Endodermal cell (in vitro differentiated cells): ENCODE measurements at places on chromosomes 12 and 14.

- peak; percentile 90 for DNase-seq
Measured at GRCh38 chr12:124551268-124552144, 15.9 kb downstream of the NCOR2 start.

- no peak for DNase-seq
Measured at GRCh38 chr12:90048918-90049317, 340.3 kb upstream of the ATP2B1 start.

DNA sequence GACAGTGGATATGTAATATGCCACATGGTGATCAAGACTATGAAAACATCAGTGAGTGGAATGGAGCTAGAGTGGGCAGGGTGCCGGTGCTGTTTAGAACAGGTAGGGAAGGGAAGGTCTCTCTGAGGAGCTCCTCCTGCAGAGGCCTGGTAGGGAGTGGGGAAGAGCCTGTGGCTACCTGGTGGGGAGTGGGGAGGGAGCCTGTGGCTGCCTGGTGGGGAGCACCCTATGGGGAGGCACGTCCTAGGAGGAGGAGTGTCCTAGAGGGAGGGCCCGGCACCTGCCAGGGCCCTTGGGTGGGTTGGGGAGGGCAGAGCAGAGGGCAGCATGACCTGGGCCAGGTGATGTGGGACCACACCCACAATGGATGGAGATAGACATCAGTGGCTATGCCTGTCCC lies 122.6 kb downstream of the ADGRD1 start:
- peak; percentile 38 for DNase-seq

DNA sequence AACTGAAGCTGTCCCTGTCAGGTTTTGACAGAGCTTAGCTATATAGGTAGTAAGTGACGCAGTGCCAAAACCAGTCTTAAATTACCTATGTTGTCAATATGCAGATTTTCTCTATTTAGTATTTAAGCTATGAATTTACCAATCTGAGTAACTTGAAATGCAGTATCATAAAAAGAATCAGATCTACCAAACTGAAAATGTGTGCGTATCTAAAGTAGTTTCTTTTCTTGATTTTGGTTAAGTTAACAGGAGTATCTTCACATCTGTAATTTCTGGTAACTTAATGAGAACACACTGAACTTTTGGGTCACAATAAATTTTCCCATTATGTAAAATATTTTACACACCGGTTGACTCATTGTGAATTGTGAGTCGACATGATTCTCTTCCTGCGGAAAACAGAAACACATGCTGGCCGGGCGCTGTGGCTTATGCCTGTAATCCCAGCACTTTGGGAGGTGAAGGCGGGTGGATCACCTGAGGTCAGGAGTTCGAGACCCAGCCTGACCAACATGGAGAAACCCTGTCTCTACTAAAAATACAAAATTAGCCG lies 45.1 kb downstream of the TRAF3 start:
- no peak for DNase-seq

GRCh38 chr14:28243600-28243999 lies 523.0 kb upstream of the FOXG1 start:
- DNase-seq: no peak

GRCh38 chr14:93051600-93052546 lies 63.9 kb downstream of the ITPK1 start:
- DNase-seq: peak; percentile 83

DNA sequence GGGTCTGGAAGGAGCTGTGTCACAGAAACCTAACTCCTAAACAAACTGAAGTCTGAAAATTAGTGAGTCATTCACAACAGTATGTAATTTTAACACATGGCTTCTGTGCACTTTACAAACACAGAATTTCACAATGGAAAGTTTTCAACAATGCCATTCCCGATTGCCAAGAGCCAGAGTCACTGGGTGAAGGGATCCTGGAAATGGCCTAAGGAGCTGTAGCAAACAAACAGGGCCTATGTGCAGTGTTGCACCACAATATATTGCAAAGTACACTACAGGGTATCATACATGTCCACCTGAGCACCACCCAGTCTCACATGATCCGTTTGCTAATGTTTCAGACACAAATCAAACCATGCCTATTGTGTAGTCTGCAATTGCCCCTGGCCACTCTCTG lies 184.7 kb upstream of the OTX2 start:
- no peak for DNase-seq

DNA sequence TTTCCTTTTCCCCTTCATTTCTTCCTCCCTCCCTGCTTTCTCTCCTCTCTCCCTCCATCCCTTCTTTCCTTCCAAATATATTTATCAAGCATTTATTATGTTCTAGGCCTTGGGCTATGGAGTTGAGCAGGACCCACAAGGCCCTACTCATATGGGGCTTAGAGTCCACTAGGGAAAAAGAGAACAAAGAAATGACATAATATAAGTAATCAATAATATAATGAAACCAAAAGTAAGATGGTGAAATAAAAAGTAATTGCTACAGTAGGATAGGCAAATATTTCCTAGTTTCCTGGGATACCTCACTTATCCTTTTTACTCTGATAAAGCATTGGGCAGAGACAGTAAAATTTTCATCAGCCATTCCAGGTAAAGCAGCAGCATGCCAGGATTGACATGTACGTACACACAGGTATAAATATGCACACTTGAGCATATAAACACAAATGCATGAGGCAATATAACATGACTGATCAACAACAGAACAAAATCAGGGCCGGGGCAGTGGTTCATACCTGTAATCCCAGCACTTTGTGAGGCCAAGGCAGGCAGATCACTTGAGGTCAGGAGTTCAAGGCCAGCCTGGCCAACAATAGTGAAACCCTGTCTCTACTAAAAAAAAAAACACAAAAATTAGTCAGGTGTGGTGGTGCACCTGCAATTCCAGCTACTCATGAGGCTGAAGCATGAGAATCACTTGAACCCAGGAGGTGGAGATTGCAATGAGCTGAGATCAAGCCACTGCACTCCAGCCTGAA lies 35.5 kb upstream of the CSRP2 start:
- DNase-seq: no peak

- no peak for DNase-seq
Measured at GRCh38 chr12:7193674-7194073, 4.2 kb downstream of the PEX5 start.

- peak; percentile 95 for DNase-seq
Measured at GRCh38 chr14:65255583-65256461, 153.5 kb upstream of the MAX start.

DNA sequence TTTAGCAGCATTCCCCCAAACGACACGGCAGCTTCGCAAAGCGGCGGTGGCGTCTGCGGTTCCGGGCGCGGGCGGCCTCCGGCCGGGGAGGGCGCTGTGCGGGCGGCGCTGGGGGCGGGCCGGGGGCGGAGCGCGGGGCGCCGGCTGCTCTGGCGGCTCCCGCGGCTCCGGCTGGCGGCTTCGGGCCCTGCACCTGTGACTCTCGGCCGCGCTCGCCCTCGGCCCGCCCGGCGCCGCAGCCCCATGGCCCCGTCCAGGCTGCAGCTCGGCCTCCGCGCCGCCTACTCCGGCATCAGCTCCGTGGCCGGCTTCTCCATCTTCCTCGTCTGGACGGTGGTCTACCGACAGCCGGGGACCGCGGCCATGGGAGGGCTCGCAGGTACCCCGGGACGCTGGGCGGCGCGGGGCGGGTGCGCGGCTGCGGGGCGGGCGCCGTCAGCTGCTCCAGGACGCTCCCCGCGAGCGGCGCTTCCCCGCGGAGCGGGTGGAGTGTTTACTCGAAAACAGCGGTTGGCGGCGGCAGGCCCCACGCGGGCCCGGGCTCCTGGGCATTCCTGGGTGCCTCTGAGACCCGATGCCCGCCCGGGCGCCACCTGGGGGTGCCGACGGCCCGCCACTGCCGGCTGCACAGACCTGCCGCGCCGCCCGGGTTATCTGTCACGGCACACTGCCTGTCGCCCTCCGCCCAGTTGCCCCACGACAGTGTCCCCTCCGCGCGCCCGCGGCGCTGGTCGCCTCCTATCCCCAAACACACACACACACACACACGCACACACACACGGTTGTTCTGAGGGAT lies at the start of gene SLC48A1:
Gene SLC48A1 (plus strand): TSS at position 177 of the 796 bp plus-strand sequence. CDS start 67 bp downstream, at position 244.
- peak; percentile 94 for DNase-seq

DNA sequence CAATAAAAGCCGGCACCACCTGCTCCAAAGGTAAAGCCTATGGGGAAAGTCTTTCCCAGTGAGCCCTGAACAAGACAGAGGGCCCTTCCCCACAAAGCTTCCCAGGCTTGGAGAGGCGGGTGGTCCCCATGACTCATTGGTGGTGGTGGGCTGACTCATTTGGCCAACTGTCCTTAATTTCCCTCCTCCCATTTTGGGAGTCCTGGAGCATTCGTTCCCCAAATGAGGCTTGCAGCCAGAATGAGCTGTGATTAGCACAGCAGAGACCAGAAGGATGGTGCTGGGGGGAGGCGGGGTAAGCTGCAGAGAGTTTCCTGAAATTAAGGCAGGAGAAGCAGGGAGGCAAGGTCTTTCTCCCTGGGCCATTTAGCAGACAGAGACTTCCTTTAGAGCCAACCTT lies 241.7 kb downstream of the DPF3 start:
- DNase-seq: no peak

DNA sequence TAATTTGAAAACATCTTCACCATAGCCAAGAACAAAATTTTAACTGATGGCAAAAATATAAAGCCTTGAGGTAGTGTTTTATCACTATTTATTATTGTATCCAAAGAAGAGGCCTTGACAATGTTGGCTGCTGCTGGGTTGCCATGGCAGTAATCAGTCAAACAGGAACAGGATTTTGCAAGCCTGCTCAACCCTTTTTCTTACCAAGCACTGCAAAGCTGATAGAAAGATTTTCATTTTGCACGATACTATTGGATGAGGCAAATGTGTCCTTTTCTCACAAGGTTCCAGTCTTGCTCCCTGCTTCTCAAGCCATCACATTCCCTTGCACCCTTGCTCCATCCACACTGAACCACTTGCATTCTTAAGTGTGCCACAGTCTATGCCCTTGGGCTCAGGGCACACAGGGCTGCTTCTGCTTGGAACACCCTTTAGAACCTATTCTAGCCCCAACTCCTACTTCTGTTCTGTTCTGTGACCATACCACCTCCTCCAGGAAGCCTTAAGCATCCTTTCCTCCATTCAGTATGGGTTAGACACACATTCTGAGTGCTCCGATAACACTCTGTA lies 76.5 kb upstream of the AMIGO2 start:
- DNase-seq: no peak

GRCh38 chr14:100717386-100717785 lies 9.3 kb upstream of the DLK1 start:
- DNase-seq: no peak

DNA sequence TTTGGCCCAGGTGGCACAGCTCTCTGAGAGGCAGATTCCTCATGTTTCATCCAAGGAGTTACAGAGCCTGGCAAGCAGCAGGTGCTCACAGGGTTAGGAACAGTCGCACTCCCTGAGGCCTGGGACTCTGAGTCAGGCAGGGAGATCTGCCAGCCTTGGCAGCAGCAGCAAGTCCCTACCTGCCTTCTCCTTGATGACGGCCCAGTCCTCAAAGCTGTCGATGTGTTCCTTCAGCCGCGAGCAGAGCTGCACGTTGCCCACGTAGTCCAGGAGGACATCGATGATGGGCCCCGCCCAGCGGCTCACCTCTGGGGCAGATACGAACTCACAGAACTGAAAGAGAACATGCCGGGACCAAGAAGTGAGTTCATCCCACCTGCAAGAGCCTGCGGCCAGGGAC lies 10.4 kb downstream of the FAM181A start:
- DNase-seq: no peak

DNA sequence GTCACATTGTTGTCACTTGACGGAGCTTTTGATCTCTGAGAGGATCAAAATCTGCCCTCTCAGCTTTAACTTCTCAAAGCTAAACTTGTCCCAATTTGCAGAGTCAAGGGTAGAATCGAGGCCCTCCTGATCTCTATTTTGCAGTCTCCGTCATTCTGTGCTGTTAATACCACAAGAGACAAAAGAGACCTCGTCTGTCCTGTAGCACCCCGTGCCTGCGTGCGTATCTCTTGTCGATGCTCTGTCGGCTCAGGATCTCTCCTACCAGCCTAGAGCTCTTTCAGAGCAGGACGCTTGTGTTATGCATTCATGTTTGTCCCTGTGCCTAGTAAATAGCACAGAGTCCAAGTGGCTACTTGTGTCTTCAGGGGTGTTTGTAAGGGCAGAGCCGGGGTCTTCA lies 5.1 kb downstream of the EVL start:
- DNase-seq: no peak

DNA sequence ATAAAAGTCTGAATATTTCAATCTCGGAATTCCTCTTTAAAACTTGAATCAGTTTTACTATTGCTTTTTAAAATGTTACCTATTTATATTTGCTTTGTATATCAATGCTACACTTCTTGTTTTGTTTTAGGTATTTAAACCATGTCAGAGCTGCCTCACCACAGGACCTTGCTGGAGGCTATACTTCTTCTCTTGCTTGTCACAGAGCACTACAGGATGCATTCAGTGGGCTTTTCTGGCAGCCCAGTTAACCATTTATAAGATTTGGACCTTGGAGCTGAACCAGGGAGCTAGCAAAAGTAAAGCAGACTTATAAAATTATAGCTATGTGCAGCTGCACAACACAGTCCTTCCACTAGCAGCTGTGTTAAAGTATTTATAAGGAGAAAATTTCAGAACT lies 12.8 kb downstream of the TRMT5 start:
- DNase-seq: no peak

DNA sequence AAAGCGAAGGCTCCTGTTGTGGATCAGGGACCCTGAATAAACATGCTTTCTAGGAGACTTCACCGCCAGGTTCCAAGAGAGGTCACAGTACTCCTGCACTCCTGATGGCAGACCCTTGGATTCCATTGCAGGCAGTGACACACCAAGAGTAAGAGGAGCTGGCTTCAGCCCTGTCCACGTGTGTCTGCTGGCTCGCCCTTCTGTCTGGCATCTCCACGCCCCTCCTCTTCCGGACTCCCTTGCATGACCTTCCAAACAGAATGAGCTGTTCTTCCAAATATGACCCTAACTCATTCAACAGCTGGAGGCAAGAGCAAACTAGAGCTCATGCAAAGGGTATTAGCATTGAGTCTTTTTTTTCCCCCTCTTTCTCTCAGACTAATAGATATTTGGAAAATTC lies 233.0 kb upstream of the PLEKHG7 start:
- DNase-seq: no peak

GRCh38 chr14:51828017-51828797 lies 32.2 kb upstream of the GNG2 start:
- DNase-seq: peak; percentile 79

- no peak for DNase-seq
Measured at GRCh38 chr12:49933796-49934195, 16.7 kb upstream of the AQP2 start.

DNA sequence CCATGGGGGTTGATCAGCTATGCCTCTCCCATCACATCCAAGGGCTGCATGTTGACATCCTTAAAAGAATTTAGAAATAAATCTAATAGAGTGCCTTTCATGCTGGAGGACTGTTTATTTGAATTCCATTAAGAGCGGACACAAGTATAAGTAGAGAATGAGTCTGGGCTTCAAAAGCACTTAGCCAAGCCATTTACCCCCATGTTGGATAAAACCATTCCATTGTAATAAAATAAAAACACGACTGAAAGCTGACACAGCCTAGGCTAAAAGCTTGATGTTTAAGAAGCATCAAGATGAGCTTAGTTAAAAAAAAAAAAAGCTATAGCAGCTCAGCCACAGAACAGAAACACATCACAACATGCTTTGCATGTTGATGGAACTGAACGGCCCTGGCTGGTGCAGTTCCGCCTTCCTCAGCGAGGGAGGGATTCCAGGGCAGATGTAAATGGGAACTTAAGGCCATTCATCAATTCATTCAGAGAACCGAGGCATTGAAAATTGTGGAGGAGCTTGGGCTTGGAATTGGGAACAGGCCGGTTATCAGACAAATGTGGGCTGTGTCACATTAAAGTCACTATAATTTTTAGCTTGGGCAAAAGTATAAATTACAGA lies 41.2 kb downstream of the TMEM132D start:
- no peak for DNase-seq

- peak; percentile 59 for DNase-seq
Measured at GRCh38 chr12:57813971-57814772, 4.4 kb downstream of the AVIL start.
